Articular chondrocyte of knee joint (primary cell): ENCODE measurements at places on chromosomes 16 and 17. TPM values are rescaled to one million over a fixed set of nuclear protein-coding genes. Genes with fewer than 3 reads are reported as not detected.

Gene KRTAP9-3
- total RNA-seq = not detected in 2 replicates

Gene CRHR1
- not detected in 2 replicates for total RNA-seq

Gene HSD11B2
- total RNA-seq = 0.11 TPM in 1 of 2 replicates, not detected in the other

Gene TEX14
- under 0.01 TPM in 1 of 2 replicates, not detected in the other for total RNA-seq

Gene SMYD4
- 11.2 and 11.8 TPM in 2 replicates for total RNA-seq

Gene GDPD1
- 0.39 and 0.86 TPM in 2 replicates for total RNA-seq
